Keratinocyte (primary cell): ENCODE measurements at places on chromosomes 2 and 18.

DNA sequence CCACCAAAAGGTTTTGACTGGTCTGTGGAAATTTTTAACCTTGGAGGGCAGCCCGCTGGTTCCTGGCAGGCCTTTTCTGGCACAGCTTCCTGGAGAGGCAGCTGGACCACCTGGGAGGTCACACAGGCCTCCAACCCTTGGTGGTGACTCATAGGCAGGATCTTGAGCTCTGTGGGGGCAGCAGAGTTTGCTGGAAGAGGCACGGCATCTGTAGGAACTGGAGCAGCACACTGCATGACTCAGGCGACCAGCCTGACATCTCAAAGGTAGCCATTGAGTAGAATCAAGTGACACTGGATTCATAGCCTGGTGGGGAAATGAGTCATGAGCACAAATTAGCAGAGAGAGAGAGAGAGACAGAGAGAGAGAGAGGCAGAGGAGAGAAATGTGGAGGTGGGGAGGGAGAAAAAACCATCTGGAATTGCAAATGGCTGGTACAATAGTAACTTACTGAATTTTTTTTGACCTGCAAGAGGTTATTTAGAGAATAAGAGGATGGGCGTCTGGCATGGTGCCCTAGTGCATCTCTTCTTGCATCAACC, 57.4 kb downstream of the TRPM8 start:
- peak; percentile 85 for DNase-seq

- no peak for DNase-seq
Measured at GRCh38 chr2:37792366-37792765, 120.9 kb upstream of the CDC42EP3 start.

GRCh38 chr2:229660951-229661350, 53.4 kb downstream of the DNER start:
- peak; percentile 1 for DNase-seq

- no peak for DNase-seq
Measured at GRCh38 chr2:204264621-204265140, 280.6 kb upstream of the PARD3B start.

DNA sequence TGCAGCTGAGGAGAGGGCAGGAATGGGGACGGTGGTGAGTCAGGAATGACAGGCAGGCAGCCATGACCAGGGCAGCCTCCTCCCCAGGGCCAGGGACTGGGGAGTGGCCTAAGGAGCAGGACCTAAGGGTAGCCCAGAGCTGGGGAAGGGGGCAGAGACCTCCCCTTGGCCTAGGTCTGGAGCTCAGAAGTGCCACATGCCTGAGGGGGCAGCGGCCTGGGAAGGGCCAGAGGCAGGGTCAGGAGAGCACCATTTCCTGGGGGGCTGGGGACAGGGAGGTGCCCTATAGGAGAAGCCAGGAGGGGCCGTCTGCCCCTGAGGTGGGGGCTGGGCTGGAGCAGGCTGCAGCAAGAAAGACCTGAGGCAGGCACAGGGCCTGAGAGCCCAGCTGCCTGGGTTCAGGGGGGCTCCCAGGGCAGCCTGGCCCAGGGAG, 20.9 kb downstream of the CFLAR start:
- DNase-seq, result no peak

GRCh38 chr2:6993229-6993640, 76.0 kb downstream of the RNF144A start:
- no peak for DNase-seq

- DNase-seq, result no peak
Measured at GRCh38 chr2:129763966-129764365, 215.5 kb upstream of the RAB6C start.

GRCh38 chr18:27130065-27130630, 55.0 kb downstream of the CHST9 start:
- no peak for DNase-seq

DNA sequence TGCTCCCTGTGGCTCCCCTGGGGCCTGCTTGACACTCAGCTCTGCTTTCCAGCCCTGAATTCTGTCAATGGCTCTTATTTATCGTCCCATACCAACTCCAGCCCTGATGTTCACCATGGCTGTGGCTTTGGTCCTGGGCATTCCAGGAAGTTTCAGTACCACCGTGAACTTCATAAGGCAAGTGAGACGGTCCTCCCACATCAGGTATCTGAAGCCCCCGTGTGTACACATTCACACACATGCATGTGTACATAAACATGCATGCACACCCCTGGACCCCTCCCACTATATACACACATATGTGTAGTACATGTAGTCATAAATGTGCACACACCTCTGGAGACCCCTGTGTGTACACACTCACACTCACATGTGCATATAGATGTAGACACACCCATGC, 43.3 kb upstream of the PUM2 start:
- DNase-seq, result no peak

- no peak for DNase-seq
Measured at GRCh38 chr18:53566626-53567025, 657.8 kb downstream of the MBD2 start.

DNA sequence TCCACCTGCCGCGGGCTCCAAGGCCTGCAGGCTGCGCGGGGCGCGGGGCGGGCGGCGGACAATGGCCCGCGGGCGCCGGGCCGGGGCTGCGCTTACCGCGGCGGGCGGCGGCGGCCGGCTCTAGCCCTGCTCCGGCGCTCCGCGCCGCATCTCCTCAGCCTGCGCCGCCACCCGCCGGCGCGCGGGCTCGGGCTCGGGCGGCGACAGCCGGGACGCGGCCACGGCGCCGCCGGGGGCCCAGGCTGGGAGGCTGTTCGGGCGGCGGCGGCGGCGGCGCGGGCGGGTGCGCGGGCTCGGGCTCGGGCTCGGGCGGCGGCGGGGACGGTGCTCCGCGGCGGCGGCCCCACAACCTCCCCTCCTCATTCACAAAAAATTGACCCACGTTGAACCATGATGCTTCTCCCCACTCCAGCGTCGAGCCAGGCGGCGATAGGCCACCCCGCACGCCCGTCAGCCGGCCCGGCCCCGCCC, at the start of gene HDAC4:
Gene HDAC4 (minus strand): TSS at position 425 of the 471 bp plus-strand sequence. CDS start 48,321 bp downstream, outside the sequence.
- DNase-seq, result no peak

DNA sequence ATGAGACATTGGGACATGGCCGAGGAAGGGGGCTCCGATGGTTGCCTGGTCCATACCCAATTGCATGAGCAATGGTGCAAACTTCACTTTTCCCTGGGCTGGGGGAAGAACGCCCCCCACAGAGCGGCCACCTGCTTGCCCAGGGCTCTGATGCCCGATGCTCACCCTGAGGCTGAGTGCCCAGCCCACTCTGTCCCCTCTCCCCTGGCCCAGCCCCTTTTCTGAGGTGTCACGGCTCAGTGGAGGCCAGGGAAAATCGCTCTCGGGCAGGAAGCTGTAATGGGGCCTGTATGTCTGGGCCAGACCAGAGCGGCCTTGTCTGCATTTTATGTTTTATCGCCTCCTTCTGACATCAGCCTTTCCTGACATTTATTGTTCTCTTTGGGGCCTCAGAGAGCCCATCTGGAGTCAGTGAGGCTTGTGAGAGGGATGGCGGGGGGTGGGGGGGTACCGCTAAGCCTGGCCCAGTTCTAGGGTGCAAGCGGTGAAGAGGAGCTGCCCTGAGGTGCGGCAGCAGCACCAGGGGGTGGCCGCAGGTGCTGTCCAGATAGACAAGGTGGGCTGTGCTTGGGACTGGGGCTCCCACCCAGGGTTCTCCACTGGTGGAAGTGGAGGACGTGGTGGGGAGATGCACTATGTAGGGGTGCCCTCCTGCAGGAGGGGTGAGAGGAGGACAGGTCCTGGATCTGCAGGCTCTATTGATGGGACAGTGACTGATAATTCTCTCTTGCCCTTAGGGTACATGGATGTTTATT, 46.2 kb downstream of the INHBB start:
- no peak for DNase-seq
